ENCODE measurements at places on chromosomes 3 and 15. TPM values are rescaled to one million over a fixed set of nuclear protein-coding genes. Genes with fewer than 3 reads are reported as not detected.

GRCh38 chr3:49882166-49882565 is 12.5 kb upstream of the CAMKV start:
- DNase-seq, result no peak

GRCh38 chr3:116474032-116474780 is 28.9 kb upstream of the LSAMP start:
- no peak for DNase-seq

DNA sequence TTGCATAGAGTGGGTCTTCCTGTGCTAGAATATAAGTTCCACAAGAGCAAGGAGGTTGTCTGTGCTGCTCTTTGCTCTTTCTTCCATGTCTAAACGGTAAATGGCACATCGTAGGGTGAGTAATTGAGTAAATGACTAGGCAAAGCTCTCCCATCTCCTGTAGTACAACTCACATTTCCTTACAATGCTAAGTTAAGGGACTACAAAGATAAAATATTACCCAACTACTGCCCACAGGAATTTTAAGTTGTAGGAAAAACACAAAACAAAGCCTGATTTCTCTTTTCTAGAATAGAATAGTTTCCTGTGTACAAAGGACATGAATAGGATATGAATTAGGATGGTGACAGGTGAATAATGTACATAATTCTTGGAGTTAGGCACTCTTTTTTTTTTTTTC is 19.9 kb upstream of the LRIG1 start:
- no peak for DNase-seq

- no peak for DNase-seq
Observed at GRCh38 chr3:147215660-147216059, 190.7 kb downstream of the ZIC4 start.

DNA sequence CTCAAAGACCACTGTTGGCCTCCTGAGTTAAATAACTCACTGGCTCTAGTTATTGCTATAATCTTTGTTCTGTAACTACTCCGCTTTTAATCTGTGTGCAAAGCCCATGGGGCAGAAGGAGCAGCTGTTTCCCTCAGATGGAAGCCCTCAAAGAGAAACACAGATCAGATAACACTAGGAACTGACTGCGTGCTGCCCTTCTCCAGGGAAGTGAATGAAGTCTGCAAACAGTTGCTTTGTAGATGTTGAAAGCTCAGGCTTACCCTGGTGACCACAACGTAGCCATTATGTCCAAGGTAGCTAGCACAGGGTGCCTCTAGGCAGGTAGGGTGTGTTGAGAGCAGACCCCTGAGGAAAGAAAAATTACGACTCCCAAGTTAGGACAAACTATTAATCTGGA is 152.3 kb upstream of the STAC start:
- no peak for DNase-seq

ACKR4 gene
- total RNA-seq, result 0.22 TPM

MLH1 gene
- 32.6 TPM for total RNA-seq

ZPLD1 gene
- total RNA-seq, result not detected

CILP gene
- total RNA-seq, result 0.22 TPM

FOXB1 gene
- not detected for total RNA-seq
